HuH-7.5 (cell line): ENCODE measurements at places on chromosomes 3 and 15.

DNA sequence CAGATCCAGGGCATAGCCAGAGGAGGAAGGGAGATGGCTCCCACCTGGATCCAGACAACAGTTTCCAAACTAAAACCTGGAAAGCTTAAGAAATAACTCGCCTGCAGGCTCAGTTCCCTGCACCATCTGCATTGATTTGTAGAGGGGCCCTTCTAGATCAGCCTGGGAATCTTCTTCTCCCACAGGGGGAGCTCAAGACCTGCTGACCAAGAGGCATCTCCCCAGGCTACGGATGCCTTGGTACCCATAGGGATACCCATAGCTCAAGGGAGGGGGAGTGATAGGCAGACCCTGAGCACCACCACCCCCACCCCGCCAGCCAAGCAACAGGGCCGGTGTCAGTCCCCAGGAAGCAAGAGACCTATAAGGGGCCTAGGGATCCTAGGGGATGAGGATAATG is 28.0 kb upstream of the DCLK3 start:
- DNase-seq = no peak

GRCh38 chr15:49215768-49216739 is 46.0 kb downstream of the GALK2 start:
- DNase-seq = no peak

GRCh38 chr15:69499521-69500211 is 47.0 kb downstream of the RPLP1 start:
- DNase-seq = no peak

DNA sequence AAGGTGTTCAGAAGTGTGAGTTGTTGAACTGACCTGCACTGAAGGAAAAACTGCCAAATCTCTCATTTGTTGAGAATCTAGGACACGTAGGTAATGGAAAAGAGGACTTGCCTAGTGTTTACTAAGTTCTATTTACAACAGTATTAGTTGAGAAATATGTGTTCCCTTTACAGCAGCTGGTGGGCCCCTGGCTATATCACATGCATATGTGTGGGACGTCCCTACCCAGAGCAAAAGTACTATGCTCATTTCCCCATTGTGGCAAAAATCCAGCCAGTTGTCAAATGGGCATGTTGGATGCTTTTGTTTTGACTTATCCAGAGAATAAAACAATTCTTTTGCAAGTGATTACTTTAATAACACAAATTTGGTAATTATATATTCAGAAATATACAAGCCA is 113.3 kb upstream of the PTX3 start:
- DNase-seq = no peak

DNA sequence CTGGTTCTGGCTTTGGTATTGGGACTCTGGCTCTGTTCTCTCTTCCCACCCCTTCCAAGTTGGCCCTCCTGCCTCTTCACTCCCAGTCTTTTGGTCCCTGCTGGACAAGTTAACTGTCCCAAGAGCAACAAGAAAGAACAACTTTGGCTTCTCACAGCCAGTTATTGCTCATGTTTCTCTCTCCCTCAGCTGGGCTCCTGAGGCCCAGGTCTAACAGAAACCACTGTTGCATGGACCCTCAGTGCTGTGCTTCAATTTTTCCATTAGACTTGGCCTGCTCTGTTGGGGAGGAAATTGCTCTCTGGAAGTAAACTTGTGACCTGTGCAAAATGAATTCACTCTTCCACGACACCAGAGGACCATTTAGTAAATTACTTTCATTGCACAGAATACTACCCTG is 64.5 kb downstream of the CHST2 start:
- no peak for DNase-seq

- DNase-seq = no peak
Observed at GRCh38 chr15:40452296-40453090, 11.7 kb downstream of the BAHD1 start.

GRCh38 chr3:13111873-13112520 is 38.8 kb upstream of the IQSEC1 start:
- DNase-seq = no peak

- DNase-seq = no peak
Observed at GRCh38 chr15:74396146-74396438, 28.6 kb upstream of the CYP11A1 start.

DNA sequence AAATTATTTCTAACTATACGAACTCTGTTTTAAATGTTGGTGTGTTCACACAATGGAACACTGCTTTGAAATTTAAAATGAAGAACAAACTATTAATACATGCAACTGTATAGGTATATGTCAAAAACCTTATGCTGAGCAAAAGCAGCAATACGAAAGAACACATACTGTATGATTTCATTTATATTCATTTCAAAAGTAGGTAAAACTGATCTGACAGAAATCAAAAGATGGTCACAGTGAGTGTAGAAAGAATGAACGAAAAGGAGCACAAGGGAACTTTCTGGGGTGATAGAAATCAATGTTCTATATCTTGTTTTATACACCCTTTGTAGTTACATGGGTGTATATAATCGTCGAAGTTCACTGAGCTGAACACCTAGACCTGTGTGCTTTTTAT is 12.6 kb downstream of the ATP8B4 start:
- DNase-seq = no peak

GRCh38 chr3:194792368-194792767 is 106.7 kb downstream of the FAM43A start:
- DNase-seq = no peak
